Fibroblast of skin of scalp (primary cell): ENCODE measurements at places on chromosomes 11 and 22.
A peak's percentile ranks its signal among the peaks of the same experiment; 100 is the strongest.

DNA sequence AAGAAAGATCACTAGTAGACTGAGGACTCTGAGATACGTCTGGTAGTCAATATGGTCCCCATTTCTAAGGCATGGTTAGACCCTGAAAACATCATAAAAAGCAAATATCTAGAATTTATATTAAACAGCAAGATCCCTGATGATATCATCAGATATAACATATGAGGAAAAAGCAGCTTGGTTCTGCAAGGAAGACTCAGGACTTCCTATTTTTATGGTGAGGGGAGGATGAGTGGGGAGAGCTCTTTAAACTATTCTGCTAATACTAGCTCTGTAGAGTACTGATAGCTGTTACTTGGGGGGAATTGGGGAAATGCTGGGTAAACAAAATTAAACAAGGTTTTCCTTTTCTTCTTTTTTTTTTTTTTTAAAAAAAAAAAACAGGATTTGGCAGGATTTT lies 235.8 kb downstream of the SWAP70 start:
- no peak for DNase-seq

- peak; percentile 83 for DNase-seq
Observed at GRCh38 chr11:20367313-20367948, 3.9 kb downstream of the HTATIP2 start.

- no peak for DNase-seq
Observed at GRCh38 chr11:3605771-3606203, 36.0 kb downstream of the ART5 start.

DNA sequence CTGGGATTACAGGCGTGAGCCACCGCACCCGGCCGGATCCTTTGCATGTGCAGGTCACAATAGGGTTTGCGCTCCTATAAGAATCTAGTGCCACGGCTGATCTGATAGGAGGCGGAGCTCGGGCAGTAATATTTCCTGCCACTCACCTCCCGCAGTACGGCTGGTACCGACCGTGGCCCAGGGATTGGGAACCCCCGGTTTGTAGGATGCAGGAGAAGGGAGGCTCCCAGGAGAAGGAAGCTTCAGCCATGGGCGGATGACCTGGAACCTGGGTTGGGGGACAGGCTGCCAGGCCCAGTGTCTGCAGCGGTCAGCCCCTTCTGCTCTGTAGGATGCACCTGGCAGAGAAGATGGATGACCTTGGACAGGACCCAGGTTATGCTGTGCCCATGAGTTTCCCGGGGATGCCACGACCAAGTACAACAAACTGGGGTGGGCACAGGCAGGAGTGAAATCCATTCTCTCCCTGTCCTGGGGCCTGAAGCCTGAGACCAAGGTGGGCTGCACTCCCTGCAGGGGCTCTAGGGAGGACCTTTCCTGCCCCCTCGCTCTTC lies 818.9 kb downstream of the BRD1 start:
- DNase-seq: no peak

- DNase-seq: no peak
Observed at GRCh38 chr11:44725757-44726282, 942 bp upstream of the TSPAN18 start.

DNA sequence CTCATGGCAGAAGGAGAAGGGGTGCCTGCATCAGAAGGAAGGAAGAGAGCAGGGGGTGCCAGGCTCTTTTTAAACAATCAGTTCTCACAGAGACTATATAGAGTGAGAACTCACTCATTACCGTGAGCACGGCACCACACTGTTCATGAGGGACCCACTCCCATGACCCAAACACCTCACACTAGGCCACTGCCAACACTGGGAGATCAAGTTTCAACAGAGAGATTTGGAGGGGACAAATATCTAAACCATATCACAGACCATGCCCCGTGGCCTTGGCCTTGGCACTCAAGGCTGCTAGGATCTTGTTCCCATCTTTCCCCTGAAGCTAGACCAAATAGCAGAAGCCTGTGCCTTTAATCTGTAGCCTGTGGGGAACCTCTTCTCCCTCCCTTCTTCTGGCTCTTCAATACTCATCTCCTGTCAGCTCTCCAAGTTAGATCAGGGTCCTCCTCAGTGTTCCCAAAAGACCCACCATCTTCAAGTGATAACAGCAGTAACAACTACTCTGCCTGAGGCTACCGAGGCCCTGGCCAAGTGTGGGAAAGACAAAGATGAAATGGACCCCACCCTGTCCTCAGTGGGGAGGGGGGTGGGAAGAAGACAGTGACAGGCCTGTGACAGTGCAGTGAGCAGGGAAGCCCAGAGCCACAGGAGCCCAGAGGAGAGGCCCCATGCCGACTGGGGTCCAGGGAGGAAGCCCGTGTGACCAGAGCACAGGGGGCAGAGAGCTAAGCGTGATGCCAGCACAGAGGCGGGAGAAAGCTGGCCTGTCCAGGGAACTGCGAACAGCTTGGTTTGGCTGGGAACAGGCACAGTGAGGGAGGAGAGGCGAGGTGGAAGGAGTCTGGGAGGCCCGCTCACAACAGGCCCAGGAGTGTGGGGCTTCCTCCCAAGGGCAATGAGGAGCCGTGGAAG lies 72.6 kb downstream of the MYO7A start:
- DNase-seq: no peak

- no peak for DNase-seq
Observed at GRCh38 chr22:29707010-29707409, 12.8 kb upstream of the CABP7 start.

DNA sequence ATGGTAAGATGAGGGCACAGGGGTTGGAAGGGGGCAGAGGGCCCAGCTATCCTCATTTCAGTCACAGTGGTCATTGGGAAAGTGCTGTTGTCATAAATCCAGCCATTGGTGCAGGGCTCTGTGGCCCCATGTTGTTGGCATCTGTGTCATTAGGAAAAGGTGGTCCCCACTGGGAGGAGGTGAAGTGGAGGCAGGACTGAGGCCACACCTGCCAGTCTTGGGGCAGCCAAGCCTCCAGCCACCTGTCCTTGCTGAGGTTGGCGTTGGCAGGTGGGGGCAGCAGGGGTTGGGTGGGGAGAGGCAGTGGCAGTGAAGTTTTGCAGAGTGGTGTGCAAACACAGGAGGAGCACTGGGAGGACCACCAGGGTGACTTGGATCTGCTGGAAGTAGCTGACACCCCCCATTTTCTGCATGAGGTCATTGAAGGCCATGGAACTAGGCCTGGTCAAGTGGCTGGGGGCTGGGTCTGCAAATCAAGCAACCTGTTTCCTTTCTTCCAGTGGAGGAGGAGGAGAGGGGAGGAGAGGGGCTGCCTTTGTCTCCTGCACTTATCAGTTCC lies 25.3 kb downstream of the SLC22A6 start:
- no peak for DNase-seq

DNA sequence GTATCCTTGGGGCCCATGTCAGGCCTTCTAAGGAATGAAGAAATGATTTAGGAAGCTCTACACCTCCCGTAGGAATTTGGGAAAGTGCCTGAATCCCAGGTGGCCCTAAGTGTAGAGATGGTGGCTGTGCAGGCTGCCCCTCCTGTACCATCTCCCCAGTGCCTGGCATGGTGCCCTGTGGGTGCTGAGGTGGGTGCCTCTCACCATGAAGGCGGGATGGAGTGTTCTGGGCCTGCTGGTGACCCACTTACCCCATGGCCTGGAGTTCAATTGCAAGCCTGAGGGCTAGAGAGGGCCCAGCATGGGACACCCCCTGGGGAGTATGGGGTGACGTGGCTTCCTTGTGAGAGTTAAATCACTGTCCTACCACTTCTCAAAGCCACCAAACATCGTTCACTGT lies 19.8 kb downstream of the SAMM50 start:
- DNase-seq: no peak

GRCh38 chr22:43848366-43849171 lies 13.7 kb downstream of the SULT4A1 start:
- DNase-seq: peak; percentile 22

- no peak for DNase-seq
Observed at GRCh38 chr11:62071408-62071807, 52.4 kb upstream of the INCENP start.

DNA sequence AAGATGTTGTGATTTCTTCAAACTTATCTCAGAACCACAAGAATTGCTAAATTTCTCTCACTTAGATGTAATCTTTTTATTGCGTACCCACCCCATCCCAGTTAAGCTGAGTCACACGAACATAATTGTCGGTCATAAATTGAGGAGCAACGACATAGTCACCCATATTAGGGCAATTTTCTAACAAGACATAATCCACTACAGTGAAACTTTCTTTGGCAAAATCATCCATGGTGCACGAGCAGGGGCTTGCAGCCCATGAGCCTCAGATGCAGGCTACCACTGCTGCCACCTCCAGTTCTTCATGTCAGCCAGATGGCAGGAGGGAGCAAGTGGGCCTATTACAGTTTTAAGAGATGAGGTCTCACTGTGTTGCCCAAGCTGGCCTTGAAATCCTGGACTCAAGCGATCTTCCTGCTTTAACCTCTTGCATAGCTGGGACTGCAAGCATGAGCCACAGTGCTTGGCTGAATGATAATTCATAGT lies 70.3 kb upstream of the GRK2 start:
- peak; percentile 29 for DNase-seq

GRCh38 chr11:111562692-111563389 lies 22.3 kb downstream of the LAYN start:
- no peak for DNase-seq

GRCh38 chr11:93969925-93970922 lies 50.9 kb upstream of the HEPHL1 start:
- DNase-seq: no peak

- DNase-seq: peak; percentile 58
Observed at GRCh38 chr22:37607010-37607934, 1.4 kb upstream of the GGA1 start.

GRCh38 chr22:30968015-30968923 lies at the start of gene MORC2:
Gene MORC2, minus strand, starts transcription at chr22:30968774. Its CDS starts 885 bp downstream, at chr22:30967889.
- DNase-seq: no peak
